ENCODE measurements at places on chromosomes 7 and 10.

GRCh38 chr10:73003822-73004221 lies 49.2 kb upstream of the PLA2G12B start:
- no peak for DNase-seq

DNA sequence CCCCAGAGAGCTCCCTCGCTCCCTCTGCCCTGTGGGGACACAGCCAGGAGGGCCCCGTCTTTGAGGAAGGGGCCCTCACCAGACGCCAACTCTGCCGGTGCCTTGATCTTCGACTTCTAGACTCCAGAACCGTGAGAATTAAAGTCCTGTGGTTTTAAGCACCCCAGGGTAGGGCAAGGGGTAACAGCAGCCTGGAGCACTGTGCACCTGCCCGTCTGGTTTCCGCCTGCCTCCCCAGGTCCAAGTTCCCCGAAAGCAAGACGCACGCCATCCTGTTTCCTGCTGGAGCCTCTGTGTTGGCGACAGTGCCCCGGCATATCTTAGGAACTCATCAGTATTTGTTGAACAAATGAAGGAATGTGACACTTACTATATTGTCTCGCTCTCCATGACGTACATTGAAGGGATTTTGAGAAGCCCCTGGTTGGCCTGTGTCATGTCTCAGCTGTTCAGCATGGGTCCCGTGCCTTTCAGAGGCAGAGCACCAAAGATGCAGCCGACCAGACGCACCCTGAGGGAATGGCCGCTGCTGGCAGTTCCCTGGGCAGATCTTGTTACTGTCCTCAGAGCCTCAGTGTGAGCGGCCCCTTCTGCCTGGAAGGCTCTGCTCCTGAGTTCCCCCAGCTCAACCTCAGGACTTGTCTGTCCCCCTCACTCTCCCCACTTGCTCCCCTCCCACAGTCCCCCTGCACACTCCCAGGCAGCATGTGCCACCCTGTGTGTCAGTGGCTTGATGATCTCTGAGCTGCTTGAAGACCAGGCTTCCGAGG lies 226.2 kb downstream of the TCERG1L start:
- no peak for DNase-seq

DNA sequence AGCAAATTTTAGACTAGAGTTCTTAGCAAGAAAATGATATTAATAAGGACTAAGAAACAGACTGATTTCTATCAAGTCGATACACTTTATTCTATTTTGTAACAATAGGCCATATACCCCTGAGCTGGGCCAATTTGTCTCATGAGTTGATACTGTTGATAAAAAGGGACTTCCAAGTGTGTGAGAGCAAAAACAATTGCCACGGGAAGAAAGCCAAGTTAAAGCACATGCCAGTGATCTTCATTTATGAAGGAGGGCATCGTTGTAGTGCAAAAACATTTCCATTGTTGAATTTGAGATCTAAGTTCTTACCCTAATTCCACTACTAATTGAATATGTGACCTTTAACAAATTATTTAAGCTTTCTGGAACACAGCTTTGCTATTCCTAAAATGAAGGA lies 119.9 kb downstream of the CNOT4 start:
- no peak for DNase-seq

- no peak for DNase-seq
Observed at GRCh38 chr7:128389085-128389617, 20.6 kb downstream of the IMPDH1 start.

DNA sequence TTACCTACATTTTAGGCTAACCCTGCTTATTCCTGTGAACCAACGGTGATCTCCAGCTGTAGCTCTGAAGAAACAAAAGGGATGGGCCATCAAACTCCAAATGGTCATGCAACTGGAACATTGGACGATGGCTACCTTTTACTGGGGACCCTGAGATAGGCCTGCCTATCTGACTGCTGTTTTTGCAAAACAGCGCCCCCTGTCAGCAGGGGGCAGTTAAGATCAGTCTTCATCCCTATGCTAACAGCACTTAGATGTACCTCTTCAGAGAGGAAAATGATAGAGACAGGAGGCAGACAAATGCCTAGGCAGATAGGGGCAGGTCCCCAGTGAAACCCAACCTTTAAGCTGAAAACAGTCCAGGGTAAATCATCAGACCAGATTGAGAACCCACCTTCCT lies 1085.4 kb upstream of the SORCS1 start:
- DNase-seq: no peak

DNA sequence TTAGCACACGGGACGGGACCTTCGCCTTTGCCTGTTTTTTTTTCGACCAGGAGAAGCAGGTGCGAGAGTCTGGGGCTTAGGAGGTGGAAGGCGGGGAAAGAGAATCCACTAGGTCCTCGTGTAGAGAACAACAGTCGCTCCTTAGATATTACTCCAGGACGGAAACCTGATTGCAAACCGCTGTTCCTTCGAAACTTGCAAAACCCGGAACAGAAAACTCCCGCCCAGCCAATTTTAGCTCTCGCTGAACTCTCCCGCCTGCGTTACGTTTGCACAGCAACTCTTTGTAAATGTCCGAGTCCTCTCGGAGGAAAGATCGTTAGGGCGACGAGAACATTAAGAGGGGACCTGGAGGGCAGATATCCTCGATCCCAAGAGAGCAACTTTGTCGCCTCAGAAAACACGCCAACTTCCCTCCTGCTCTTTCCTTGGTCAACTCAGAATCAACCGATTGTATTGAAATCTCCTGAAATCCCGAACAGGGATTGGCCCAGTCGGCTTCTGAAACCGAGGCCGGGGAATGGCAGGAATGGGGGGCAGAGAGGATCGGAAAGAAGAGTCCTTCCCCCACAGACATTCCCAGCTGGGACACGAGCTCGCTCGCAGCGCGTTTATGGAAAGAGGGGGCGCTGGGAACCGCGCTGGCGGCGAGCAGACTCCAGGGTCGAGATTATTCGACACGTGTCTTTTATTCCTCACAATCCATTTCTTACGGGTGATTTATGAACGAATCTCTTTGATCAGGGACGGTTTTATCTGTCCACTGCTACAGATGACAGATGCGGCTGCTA lies 9.9 kb downstream of the TWIST1 start:
- DNase-seq: no peak

GRCh38 chr10:104334965-104335650 lies 3.2 kb downstream of the ITPRIP start:
- no peak for DNase-seq

- DNase-seq: no peak
Observed at GRCh38 chr7:52586704-52587103, 448.7 kb upstream of the POM121L12 start.

- DNase-seq: no peak
Observed at GRCh38 chr10:73287441-73287840, 35.0 kb upstream of the MRPS16 start.

- DNase-seq: no peak
Observed at GRCh38 chr7:80275192-80275605, 140.6 kb downstream of the GNAI1 start.

- DNase-seq: no peak
Observed at GRCh38 chr10:102410429-102411073, 8.0 kb downstream of the PSD start.

DNA sequence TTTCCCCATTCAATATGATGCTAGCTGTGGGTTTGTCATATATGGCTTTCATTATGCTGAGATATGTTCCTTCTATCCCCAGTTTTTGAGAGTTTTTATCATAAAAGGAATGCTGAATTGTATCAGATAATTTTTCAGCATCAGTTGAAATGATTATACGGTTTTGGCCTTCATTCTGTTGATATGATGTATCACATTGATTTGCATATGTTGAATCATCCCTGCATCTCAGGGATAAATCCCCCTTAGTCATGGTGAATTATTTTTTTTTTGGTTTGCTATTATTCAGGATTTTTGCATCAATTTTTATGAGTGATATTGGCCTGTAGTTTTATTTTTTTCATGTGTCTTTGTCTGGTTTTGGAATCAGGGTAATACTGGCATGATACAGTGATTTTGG lies 1152.3 kb upstream of the C7orf33 start:
- DNase-seq: no peak

DNA sequence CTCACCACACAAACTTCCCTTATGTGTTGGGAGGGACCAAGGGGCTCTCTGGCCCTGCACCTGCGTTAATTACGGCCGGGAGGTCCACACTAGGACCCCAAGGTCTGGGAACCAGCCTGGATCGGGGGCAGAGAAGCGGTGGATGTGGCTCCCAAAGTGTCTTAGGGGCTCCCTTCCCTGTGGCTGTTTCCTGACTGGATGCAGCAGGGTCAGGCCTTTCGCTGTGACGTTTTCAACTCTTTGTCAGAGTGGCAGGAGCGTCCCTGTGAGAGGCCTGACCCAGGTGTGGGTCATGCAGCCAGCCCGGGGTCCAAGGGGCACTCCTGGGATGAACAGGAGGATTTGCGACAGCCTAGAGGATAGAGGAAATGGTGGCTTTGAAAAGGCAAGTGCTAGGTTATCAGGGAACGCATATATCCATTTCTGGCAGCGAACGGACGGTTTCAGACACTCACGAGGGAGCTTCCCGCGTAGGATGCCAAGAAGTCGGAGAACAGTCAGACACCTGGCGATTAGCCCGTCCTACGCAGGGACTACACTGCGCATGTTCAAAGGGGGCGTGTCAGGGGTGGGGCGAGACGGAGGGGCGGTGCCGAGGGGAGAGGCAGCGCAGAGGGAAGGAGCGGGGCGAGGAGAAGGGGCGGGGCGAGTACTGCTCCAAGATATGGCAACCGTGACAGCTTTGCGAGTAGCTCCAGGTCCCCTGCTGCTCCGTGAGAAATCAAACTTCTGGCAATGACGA lies 46.2 kb upstream of the ZNF716 start:
- DNase-seq: no peak

DNA sequence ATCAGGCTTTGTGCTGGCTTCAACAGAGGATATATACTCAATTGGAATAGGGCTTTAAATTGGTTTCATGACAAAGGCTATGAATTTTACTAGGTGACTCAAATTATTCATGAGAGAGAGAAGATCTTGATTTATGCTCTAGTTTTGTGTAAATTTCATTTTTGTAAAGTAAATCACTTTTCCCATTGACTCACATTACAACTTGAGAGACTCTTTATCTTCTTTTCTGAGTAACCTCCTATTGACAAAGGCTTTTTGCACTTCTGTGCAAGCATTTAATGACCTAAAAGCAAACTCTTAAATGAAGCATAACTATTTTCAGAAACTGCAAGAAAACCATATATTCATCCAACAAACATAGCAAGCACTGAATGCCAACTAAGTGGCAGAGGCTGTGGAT lies 98.5 kb upstream of the RHOBTB1 start:
- no peak for DNase-seq

DNA sequence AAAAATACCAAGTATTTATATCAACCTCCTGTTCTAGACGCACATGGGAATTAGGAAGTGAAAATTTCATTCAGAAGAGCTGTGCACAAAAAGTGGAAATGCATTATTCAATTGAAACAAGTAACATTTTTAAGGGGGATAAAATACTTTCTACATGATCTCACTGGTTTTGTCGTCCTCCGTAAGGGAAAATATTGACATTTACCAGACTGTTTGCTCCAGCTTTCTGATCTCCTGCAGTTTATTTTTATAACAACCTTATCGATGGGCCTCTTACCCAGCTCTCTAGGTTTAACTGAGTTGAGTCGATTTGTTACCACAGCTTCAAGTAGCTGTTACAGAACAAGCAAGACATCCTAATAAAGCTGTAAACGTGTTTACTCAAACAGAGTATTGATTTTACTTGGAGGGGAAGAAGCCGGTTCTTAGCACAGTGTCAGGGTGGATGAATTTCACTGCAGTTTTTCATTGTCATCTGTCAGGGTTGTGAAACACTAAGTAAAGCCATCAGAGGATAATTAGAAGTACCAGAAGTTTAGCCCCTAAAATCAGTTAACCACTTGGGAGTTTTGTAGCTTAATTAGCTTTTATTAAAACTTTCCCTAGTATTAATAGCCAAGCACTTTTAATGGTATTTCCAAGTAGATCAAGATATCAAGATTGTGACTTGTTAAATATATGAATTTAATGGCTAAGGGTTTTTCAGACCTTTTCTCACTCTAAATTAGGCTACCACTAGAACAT lies 142.6 kb upstream of the KAT6B start:
- no peak for DNase-seq

GRCh38 chr7:151448261-151449252 lies 8.6 kb upstream of the CRYGN start:
- peak; percentile 85 for DNase-seq

DNA sequence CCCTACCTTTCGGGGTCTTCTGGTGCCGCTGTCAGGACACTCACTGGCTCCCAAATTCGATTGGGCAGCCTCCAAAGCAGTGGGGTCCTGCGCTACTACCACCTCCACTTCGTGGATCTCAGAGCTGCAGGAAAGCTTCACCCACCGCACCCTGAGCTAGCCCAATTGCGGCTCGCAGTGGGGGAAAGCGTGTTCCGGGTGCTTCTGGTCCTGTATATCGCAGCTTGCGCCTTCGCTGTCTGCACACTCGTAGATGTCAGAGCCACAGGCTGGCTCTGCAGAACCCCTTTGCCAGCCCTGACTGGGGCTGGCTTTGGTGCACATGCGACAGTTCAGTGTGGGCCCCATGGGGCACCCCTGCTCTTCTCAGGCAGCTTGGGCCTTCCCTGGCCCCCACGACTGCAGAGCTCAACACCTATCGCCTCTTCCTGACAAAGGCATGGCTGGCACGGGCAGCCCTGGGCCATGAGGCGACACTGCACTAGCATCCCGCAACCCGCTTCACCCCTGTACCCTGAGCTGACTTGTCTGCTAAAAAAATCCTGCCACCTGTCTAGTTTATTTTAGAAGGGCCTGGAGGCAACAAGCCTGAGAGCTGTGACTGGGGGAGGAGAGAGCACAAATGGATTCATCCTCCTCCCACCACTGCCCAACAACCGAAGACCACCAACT lies 78.7 kb upstream of the ABI1 start:
- DNase-seq: no peak

DNA sequence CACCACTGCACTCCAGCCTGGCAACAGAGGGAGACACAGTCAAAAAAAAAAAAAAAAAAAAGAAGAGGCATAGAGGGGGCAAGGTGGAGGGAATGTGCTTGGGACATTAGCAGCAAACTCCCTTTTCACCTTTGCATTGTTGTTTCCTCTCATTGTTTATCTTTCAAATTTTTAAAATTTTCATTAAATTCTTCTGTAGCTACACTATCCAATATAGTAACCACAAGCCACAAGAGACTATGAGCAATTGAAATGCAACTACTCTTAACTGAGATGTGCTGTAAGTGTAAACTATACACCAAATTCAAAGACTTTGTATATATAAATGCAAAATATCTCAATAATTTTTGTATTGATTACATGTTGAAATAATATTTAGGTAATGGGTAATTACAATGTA lies 43.4 kb downstream of the EBLN1 start:
- no peak for DNase-seq

- DNase-seq: no peak
Observed at GRCh38 chr7:93414574-93414973, 159.9 kb downstream of the CALCR start.

- DNase-seq: peak; percentile 21
Observed at GRCh38 chr10:76017026-76017732, 585.8 kb downstream of the LRMDA start.

GRCh38 chr7:88346357-88346756 lies 39.7 kb upstream of the STEAP4 start:
- DNase-seq: no peak

Data from AG08395 (cell line).